ENCODE measurements at places on chromosomes 2 and 18.
A peak's percentile ranks its signal among the peaks of the same experiment; 100 is the strongest.

- no peak for DNase-seq
These were observed 22.3 kb upstream of the ST3GAL5 start for GRCh38 chr2:85911097-85911496.

DNA sequence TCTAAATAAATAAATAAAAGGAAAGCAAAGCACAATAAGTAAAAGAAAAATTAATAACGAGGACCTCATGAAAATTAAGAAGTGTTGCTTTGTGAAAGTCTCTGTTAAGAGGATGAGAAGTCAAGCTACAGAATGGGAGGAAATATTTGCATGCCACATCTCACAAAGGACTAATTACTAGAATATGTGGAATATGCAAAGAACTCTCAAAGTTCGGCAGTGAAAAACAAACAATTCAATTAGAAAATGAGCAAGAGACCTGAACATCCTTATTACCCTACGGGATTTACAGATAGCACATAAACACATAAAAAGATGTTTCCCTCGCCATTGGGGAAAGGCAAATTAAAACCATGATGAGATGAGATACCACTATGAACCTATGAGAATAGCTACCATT is 23.3 kb downstream of the CYP26B1 start:
- no peak for DNase-seq

DNA sequence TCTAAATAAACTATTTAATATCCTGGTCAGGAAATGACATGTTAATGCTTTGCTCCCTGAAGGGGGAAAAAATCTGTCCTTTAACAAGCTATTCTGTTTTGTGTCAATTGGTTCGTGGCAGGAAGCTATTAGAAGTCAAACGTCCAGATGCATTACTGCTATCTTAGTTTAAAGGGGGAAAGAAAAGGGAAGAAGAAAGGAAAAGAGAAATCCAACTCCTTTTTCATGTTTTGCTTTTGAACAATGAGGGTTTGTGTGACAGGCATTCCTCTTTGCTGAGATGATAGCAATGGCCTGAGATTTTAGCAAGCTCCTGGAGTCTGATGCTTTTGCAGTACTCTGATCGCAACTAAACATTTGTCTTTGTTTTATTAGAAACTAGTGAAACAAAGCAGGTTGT is 24.6 kb downstream of the TRIB2 start:
- no peak for DNase-seq

GRCh38 chr2:2899826-2900225 is 477.8 kb downstream of the EIPR1 start:
- DNase-seq: no peak

- no peak for DNase-seq
These were observed 17.1 kb downstream of the GYPC start for GRCh38 chr2:126672980-126673605.

- no peak for DNase-seq
These were observed 199.5 kb downstream of the NDUFA10 start for GRCh38 chr2:239825705-239825979.

- no peak for DNase-seq
These were observed 131.4 kb downstream of the STRN start for GRCh38 chr2:36834731-36835524.

DNA sequence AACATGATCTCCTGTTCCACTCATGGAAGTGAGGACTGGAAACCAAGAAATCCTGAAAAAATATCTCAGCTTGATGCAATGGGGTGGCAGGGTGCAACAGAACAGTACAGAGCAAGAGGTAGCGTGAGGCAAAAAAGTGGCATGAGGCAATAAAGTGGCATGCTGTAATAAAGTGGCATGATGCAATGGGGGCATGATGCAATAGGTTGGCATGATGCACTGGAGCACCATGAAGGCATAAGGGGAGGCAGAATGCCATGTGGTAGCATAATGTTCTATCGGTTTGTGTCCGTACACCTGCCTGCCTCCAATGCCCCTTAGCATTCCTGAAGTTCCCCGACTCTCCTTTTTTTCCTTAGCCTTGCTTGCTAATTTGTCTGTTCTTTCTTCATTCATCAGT is 648.4 kb downstream of the TMEM182 start:
- no peak for DNase-seq

DNA sequence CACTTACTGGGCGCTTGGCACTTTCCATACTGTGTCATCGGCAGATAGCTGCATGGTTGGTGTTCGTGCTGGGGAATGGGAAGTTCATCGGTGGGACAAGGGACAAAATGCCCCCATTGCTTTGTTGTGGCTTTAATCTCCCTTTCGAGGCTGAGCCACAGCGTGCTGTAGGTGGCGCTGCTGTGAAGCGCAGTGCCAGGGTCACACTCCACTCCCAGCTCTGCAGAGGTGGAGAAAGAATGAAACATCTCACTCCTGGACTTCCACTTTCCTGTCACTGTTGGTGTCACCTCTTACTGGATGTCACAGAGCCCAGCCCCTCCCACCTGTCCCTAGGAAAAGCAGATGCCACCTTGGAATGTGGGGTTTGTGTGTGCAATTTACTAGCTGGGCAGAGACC is 8.7 kb downstream of the TYMS start:
- no peak for DNase-seq

DNA sequence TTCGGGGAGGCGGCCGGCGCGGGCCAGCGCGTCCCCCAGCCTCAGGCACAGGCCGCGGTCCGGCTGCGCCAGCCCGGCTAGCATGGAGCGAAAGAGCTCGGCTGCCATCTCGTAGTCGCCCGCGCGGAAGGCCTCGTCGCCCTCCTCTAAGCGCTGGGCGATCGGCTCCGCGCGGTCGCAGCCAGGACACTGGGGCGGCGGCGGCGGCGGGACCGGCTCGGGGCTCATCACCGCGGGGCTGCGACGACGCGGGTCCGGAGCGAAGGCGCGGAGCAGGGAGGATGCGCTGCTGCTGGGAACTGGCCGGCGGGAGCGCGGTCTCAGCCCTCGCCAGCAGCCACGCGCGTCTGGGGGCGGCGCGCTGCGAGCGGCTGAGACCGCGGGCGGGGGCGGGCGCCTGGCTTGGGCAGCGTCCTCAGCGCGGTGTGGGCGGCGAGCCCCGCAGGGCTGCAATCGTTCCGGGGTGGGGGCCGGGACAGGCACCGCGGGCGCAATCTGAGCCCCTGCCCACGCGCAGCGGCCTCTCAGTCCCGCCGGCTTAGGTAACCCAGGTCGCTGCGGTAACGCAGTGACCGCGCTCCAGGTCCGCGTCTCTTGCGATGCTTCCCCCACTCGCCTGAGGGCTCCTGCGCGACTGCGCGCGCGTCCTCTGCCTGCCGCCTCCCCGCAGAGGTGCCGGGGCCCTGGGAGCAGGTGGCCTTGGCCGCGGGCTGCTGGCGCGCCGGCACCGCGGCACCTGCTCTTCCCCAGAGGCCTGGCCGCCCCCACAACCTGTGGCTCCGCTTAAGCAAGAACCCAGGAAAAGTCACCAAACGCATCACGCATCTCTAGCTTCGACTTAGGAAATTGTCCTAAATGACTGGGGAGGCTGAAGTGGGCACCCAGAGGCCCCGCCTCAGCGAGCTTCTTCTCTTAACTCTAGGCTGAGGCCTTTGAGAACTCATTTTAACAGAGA is at the start of gene LONRF2:
Gene LONRF2, minus strand, starts transcription at position 636 of the 955 bp plus-strand sequence. Its CDS starts 408 bp downstream, at position 228.
- peak; percentile 15 for DNase-seq
